Stimulated activated naive CD4-positive, alpha-beta T cell treated with Interleukin-2 at 50 U/mL for 16 hours (primary cell): ENCODE measurements at places on chromosomes 2 and 18.

DNA sequence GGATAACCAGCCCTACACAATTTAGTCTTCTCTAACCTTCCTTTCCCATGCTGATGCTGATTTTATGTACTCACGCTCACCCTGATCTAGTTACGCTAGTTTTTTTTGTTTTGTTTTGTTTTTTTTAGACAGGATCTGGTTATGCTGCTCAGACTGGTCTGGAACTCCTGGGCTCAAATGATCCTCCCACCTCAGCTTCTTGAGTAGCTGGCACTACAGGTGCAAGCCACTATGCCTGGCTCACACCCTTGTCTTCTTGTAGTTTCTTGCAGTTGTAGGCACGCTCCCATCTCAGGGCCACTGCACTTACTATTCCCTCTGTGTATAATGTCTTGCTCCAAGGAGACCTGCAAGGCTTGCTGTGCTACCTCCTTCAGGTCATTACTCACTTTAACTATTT, 6.2 kb downstream of the PELI1 start:
- DNase-seq: no peak

GRCh38 chr2:219870041-219870440, 242.6 kb downstream of the SLC4A3 start:
- DNase-seq: no peak

- no peak for DNase-seq
These were observed 373.4 kb downstream of the NBAS start for GRCh38 chr2:15187702-15188101.

DNA sequence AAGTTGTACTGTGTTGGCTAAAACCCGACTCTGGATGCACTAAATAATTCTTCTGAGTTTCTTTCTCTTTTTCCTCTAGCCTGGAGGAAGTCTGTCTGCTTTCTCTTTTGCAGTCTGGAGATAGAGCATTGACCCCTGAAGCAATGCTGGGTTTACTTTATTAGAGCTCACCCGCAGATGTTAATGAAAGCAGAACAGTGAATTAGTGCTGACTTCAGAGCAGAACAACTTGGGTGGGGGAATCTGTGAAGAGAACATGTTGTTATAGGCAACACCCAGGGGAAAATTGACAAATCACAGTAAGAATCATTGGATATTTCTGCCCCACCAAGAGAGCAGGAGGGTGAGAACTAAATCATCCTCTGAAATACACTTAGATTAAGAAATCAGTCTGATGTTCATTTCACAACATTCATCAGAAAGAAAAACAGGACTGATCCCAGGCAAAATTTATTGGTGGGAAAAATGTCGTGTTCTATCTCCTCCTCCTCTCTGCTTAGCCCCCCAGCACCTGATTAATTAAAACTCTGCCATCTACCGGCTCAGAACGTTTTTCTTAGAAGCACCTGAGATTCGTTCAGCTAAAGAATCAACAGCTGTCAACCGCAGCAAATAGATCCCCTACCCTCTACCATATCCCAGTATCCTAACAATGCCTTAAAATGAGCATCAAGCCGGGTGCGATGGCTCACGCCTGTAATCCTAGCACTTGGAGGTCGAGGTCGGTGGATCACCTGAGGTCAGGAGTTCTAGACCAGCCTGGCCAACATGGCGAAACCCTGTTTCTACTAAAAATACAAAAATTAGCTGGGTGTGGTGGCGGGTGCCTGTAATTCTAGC, 165.1 kb downstream of the FMNL2 start:
- no peak for DNase-seq

DNA sequence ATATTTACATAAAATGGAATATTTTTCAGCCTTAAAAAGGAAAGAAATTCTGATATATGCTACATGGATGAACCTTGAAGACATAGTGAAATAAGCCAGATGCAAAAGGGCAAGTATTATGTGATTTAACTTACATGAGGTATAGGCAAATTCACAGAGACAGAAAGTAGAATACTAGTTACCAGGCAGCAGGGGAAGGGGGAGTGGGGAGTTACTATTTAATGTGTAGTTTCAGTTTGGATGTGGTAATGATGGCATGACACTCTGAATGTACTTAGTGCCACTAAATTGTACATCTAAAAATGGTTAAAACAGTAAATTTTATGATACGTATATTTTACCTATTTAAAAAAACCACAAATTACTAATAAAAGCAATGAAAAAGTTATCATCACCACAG, 12.1 kb downstream of the METTL4 start:
- no peak for DNase-seq

GRCh38 chr2:189076120-189076519, 101.9 kb downstream of the COL3A1 start:
- DNase-seq: no peak

- no peak for DNase-seq
These were observed 1957.7 kb upstream of the CELF4 start for GRCh38 chr18:39523281-39523680.

- DNase-seq: no peak
These were observed 146.5 kb upstream of the RAB12 start for GRCh38 chr18:8462651-8463185.

DNA sequence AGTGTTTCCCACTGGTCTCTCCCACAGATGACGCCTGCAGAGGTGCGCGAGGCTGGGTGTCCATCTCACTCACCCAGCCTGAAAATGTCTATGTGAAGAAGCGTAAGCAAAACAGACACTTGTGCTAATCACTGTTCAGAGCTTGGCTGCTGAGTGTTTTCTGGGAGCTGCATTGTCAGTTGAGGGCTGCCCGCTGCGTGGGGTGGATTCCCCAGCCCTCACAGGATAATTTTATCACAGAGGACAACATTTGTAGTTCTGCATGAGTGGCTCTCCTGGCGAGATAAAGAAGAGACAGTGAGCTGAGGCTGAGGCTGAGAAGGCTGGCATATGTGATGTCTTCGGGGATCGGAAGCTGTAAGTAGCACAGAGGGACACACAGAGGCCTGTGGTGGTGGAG, 16.2 kb upstream of the CAPN13 start:
- DNase-seq: no peak

GRCh38 chr2:178208817-178209216, 14.5 kb downstream of the OSBPL6 start:
- no peak for DNase-seq

DNA sequence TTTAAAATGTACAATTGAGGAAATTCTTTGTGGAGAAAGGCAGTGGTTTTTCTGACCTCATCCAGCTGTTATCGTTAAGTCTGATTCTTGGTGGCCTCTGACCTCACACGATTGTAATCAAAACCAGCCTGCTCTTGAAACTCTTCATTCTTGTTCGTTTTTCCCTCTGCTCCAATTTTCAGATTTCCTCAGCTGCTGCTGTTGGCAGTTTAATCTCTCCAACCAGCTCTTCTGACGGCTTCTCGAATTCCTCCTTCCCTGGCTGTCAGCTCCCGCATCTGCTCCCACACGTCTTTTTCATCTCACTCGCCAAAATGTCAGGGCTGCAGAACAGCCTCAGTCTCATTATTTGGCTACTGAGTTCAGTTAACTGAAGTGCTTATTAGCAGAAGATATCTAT, 136.1 kb downstream of the DCDC2C start:
- DNase-seq: no peak

- DNase-seq: no peak
These were observed 88.6 kb downstream of the LIPG start for GRCh38 chr18:49650426-49650891.
